Activated CD4-positive, alpha-beta T cell treated with anti-CD3 and anti-CD28 coated beads for 48 hours (primary cell): ENCODE measurements at places on chromosomes 4 and X.

DNA sequence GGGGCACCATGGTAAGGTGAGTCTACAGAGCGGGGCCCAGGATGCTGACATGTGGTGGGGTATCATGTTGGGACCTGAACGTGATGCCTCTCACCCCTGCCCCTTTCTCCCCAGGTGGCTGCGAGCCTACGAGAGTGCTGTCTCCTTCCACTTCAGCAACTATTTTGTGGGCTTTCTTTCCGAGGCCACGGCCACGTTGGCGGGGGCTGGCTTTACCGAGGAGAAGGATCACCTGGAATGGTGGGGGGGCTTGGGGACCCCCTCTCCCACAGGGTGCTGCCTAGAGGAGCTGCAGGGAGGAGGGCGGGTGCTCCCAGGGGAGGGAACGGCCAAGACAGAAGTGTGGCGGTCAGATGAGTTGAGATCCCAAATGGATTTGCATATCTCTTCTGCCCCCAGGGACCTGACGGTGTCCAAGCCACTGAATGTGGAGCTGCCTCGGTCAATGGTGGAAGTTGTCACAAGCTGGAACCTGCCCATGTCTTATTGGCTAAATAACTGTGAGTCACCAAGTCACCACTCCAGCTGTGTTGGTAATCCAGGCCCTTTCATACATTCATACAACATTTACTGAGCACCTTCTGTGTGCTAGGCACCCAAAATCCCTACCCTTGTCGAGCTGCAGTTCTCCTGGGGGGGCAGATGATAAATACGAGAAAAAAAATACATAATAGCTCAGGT is 5.5 kb downstream of the PORCN start:
- DNase-seq: no peak

DNA sequence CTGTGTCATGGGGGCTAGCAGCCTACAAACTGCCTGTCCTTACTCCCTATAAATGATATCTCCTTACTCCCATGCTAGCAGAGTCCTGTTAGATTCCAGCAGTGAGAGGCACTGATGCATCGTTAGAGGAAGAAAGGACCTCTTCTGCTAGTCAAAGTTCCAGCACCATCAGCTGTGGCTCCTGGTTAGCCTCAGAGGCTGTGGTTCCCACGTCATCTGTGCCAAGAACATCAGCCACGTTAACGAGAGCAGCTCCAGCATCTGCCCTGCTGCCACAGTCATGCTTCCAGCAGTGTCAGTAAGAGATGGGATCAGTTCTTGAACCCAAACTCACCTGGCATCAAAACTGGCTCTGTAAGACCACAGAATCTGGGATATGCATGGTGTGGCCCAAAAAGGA is 88.5 kb downstream of the SLC2A9 start:
- DNase-seq: no peak

- no peak for DNase-seq
These were observed 726.3 kb upstream of the INTU start for GRCh38 chr4:126906466-126906865.

- DNase-seq: no peak
These were observed 17.1 kb downstream of the DDX3X start for GRCh38 chrX:41350976-41351569.

- no peak for DNase-seq
These were observed 151.1 kb downstream of the PJA1 start for GRCh38 chrX:69014200-69014599.

DNA sequence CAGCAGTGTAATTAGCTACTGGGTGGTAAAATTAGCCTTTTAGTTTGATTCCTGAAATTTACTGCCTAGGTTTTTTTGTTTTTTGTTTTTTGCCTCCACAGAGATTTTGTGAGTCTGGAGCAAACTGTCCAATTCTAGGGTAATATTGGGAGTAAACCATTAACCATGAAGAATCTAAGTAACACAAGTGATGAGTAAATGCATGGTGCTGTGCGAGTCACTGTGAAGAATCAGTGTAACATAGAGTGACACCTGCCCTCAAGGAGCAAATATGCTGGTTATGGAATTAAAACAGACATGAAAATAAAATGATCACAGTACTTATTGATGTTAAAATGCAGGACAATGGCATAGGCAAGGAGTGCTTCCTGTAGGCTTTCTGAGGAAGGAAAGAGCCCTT is 60.1 kb downstream of the LRP2BP start:
- no peak for DNase-seq
